ENCODE measurements at places on chromosomes 13 and 19.
A peak's percentile ranks its signal among the peaks of the same experiment; 100 is the strongest.

DNA sequence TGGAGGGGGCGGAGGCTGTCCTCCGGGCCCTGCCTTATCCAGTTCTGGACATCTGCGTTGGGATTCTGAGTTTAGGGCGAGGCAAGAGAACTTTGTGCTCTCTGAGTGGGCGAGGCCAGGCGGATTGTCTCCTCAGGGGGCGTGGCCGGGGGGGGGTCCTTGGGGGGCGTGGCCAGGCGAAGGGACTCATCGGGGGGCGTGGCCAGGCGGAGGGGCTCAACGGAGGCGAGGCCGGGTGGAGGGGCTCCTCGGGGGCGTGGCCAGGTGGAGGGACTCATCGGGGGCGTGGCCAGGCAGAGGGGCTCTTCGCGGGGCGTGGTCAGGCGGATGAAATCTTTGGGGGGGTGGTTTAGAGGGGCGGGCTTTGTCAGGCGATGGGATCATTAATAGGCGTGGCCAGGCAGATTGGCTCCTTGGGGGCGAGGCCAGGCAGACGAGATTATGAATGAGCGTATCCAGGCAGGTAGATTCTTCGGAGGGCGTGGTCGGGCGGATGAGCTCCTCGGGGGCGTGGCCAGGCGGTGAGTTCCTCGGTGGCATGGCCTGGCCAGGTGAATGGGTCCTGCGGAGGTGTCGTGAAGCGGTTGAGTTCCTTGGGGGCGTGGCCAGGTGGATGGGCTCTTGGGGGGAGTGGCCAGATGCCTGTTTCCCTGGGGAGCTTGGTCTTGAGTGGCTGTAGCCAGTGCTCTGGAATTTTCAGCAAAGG lies 10.3 kb upstream of the CACNG7 start:
- no peak for DNase-seq

- DNase-seq, result peak; percentile 100
These were observed at the start of gene EGLN2 for GRCh38 chr19:40798683-40799557. TSS of gene EGLN2 (plus strand) at chr19:40799191. CDS start at chr19:40800573, 1,382 bp downstream.

DNA sequence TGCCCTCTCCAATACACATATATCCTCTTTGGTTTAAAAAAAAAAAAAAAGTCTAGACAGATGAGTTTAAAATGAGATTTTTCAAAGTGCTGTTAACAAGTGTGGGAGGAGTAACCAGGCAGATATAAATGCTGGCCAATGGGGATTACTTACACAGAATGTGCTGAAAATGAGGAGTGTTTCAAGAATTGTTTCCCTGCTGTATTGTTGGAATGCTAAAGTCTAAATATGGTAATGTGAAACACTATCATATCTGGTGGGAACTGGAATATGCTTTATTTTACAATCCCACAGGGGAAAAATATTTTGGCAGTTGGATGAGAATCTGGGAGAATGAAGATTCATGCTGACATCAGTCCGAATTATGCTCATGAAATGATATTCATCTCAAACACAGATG lies 250.7 kb downstream of the DCT start:
- peak; percentile 59 for DNase-seq

- DNase-seq, result no peak
These were observed 379.7 kb downstream of the GPC5 start for GRCh38 chr13:91778123-91778522.

GRCh38 chr13:36673352-36673751 lies 468 bp upstream of the SERTM1 start:
- DNase-seq, result no peak

DNA sequence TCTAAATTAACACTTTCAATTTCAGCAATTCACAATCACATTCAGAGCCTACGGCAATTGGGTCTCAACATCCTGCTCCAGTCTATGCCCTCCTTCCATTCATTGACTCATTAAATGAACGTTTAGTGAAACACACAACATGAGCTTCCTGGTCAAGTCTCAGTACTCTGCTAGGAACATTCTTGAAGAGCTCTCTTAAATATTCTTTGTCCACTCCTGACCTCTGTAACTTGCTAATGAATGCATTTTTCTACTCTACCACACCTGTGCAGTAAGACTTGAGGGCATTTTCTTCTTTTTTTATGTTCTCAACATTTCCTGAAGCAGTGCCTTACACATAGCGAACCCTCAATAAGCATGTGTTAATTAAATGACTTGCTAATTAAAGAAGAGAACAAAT lies 168.6 kb downstream of the OXGR1 start:
- no peak for DNase-seq

All from fibroblast of pulmonary artery (primary cell).